ENCODE measurements at places on chromosomes 11 and 22.

GRCh38 chr11:128504486-128504885, 82.9 kb downstream of the ETS1 start:
- no peak for DNase-seq

DNA sequence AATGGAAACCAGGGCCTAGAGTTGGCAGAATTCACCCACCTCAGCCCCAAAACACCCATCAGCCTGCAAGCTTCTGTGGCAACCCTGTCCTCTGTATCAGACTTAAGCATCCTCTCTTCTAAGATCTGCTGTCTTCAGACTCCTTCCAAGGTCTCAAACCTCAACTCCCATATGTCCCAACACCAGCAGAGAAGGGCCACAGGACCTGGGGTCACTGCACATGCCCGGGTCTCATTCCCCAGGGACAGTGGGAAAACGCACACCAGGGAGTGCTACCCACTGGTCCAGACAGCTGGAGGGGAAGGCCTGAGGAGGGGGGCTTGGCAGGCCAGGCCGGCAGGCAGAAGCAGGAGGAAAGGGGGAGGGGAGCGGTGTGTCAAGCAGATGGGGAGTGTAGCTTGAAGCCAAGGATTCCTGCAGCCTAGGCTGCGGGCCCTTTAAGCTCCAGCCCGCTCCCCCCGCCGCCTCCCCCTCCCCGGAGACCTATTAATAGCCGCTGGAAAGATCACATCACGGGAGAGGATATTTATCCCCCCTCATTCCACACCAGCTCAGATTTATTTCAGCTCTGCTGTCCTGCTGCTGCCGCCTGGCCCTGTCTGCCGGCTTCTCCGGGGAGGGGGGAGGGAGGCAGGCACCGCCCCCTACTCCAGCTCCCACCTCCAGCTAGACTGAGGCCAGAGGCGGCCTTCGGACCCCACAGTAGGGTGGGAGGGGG, 16.7 kb downstream of the BCL9L start:
- no peak for DNase-seq

DNA sequence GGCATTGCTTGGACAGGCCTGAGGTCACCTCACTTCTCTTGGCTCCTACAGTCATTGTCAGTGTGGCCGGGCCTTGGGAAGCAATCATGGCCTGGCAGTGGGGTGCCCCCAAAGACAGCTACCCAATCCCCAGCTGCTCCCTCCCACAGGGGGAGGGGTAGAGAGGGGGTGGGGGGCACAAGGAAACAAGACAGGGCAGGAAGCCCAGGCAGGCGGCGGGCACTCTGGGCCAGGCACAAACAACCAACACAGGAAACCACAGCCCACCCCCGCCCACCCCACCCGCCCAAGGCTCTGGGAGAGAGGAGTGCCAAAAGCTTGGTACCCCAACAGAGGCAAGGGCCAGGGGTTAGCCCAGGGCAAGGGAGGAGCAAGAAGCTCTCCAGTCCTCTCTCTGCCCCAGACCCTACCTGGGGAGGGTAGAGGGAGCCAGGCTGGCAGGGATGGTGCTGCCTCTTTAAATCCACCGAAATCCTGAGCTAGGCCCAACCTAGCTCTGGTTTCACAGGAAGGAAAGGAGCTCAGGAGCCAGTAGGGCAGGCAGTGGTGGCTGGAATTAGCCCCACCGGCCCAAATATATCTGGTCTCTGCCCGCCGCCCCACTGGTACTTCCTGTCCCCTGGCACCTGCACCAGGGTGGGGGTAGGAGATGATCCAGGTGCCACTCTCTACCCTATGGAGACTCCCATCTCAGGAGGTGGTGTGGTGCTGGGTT, 12.2 kb downstream of the BCL9L start:
- no peak for DNase-seq

GRCh38 chr11:78371221-78371891, 46.3 kb downstream of the GAB2 start:
- no peak for DNase-seq

DNA sequence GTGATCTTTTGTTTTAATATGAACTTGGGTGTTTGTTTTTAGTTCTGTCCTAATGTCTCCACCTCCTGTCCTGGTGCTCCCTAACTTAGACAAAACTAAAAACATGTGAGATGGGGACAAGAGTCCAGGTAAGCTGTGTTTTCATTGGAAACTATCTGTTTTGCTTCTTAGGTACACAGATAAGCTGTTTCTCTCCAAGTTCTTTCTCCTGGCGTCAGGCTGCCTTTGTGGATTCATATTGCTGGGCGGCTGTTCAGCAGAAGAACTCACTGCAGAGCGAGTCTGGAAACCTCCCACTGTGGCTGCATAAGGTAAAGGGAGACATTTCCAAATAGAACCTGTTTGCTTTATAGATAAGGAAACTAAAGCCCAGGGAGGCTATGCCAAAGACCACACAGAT, 24.7 kb downstream of the PANX1 start:
- DNase-seq = no peak

GRCh38 chr11:78659326-78660270, 84.9 kb upstream of the NARS2 start:
- DNase-seq = no peak

DNA sequence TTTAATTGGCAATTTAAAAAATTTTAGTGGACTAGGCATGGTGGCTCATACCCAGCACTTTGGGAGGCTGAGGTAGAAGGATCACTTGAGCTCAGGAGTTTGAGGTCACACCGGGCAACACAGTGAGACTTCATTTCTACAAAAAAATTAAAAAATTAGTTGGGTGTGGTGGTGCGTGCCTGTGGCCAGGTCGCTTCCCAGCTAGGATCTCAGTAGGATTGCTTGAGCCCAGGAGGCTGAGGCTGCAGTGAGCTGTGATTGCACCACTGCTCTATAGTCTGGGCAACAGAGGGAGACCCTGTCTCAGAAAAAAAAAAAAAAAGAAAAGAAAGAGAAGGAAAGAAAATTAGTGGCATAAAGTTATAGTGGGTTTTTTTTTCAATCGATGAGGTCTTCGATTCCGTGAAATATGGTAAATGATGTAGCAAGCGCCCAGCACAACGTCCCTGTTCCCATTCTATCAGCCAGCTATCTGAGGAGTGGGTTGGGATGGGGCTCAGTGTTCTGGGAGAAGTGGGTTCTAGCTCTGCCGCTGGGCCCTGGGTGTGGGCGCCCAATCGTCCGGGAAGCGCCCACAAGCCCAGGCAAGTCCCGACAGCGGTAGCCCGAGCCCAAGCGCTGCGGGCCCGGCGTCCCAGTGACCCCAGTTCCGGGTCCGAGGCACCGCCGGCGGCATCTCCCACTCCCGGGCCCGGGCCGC, 1.4 kb downstream of the FOSL1 start:
- peak; percentile 54 for DNase-seq

DNA sequence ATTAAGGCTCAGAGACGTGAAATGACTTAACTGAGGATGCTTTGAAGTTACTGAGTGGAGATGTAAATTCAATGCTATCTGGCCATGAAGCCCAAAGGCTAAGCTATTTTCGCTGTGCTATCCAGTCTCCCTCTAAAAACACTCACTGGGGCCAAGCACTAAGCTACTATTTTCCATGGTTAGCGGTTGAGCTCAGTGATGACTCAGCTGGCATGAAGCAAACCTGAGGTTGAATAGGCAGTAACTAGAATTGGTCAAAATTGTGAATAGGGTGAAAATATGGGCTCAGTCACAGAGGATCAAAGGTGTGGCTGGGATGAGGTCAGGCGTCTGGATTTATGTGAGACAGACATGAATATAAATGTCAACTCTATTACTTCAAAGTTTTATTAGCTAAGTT, 564.2 kb upstream of the KIRREL3 start:
- DNase-seq = no peak
